NCI-H2227 treated with DMSO at 0.1 percent for 48 hours (cell line): ENCODE measurements at places on chromosomes 4 and X.

DNA sequence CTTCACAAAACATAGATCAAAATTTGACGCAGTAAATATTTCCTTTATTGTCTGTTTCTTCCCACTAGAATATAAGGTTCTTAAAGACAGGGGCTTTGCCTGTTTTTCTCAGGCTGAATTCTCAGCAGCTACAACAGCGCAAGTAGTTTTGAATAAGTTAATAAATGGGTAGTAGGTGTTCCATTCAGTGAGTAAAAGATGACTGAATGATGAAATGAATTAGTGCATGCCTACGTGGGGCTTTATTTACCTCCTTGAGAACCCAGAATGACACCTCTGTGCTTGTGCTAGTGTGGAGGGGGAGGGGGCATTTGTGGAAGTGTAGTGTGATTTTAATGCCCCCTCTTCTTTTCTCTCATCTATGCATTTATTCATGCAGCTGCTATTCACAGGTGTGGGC lies 278.9 kb downstream of the FBXW7 start:
- DNase-seq = no peak

GRCh38 chr4:138224614-138225013 lies 17.5 kb downstream of the SLC7A11 start:
- no peak for DNase-seq

DNA sequence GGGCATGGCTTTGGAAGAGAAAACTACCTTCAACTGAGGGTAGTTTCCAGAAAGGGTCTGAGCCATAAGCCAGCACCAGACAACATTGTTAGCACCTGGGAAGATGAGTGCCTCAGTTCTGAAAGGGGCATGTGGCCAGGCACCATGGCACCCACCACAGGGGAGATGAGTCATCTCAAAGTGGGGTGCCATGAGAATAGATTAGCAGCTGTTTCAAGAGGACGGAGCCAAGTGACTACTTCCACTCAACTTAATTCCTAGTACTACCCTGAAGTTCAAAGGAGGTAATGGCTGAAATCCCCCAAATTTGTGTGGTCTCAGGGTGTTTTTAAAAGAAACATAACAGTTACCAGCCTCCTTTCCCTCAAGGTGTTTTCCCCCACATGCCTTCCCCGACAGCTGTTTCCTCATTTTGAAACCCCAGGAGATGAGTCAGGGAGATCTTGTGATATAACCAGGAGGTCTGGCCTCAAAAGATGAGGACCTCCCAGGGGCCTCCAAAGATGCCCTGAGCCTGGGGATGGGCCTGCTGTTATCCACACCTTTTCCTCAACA lies 27.8 kb upstream of the FTHL17 start:
- no peak for DNase-seq

GRCh38 chr4:95141361-95141760 lies 383.6 kb downstream of the BMPR1B start:
- DNase-seq = no peak

DNA sequence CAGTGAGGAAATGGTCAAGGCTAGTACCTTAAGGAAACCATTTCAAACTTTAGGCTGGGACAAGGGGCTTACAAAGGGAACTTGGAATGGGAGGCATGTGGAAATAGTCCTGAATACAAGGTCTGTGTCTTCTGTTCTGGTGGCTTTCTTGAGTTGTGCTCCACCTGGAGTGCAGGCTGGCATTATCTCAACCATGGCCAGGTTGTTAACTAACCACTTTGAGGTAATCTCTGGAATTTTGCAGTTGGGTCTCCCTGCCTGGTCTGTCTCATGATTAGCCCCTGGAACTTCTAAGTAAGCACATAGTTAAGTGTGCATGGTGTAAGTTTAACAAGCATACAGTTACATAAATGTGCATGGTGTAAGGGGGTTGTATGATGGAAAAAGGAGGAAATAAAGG lies 77.5 kb downstream of the PCDH18 start:
- no peak for DNase-seq

- no peak for DNase-seq
Observed at GRCh38 chr4:116389139-116389538, 696.2 kb downstream of the TRAM1L1 start.

GRCh38 chr4:62822306-62822705 lies 1586.9 kb downstream of the TECRL start:
- no peak for DNase-seq

- DNase-seq = no peak
Observed at GRCh38 chr4:156953951-156954350, 17.6 kb downstream of the PDGFC start.

DNA sequence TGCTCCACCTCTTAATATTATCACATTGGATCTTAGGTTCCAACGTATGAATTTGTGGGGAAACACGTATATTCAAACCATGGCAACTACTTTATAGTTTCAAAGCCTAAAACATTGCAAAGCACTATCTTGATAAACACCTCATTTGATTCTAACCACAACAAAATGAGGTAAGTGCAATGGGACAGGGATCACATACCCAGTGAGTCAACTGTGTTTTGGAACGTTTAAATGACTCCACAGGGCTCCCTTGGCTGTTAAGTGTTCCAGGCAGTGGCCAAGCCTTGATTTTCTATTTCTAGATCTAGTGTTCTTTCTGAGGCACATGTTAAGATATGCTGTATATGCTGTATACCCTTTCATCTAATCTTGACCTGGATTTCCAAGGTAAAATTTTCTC lies 54.5 kb upstream of the C1QTNF7 start:
- DNase-seq = no peak

GRCh38 chr4:158796370-158797140 lies 27.7 kb downstream of the FNIP2 start:
- no peak for DNase-seq

DNA sequence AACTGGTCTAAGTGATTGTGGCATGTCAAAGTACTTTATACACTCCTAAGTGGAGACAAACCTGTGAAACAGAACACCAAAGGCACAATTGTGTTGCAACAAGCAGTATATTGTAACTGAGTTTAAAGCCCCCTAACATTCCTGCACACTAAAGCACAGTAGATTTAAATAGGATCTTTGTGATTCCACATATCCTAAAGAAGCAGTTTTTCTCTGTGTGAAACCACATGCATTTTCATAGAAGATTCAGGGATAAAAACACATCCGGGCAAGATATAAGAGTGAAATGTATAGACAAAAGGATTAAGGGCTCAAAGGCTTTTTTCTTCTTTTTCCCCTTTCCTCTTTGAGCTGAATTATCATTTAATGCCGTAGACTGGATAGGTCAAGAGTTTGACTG lies 82.2 kb downstream of the ANK2 start:
- no peak for DNase-seq

GRCh38 chr4:52604215-52604614 lies 54.9 kb downstream of the USP46 start:
- no peak for DNase-seq

DNA sequence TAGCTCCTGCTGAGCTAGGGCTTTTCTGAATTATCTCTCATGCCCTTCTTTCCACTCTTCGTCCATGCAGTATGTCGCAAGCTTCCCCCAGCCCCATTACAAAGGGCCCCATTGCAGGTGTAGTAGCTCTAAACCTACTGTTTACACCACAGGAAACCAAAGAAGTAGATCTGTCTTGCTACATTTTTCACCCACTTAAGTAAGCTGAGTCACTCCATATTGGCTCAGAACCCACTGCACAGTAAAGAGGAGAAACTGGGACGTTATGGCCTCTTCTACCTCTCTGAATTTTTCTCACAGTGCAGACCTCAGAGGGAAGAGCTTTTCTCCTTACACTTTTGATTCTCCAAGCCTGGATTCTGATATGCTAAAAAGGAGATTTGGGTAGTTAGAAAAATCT lies 200.2 kb downstream of the SMARCA1 start:
- DNase-seq = no peak

DNA sequence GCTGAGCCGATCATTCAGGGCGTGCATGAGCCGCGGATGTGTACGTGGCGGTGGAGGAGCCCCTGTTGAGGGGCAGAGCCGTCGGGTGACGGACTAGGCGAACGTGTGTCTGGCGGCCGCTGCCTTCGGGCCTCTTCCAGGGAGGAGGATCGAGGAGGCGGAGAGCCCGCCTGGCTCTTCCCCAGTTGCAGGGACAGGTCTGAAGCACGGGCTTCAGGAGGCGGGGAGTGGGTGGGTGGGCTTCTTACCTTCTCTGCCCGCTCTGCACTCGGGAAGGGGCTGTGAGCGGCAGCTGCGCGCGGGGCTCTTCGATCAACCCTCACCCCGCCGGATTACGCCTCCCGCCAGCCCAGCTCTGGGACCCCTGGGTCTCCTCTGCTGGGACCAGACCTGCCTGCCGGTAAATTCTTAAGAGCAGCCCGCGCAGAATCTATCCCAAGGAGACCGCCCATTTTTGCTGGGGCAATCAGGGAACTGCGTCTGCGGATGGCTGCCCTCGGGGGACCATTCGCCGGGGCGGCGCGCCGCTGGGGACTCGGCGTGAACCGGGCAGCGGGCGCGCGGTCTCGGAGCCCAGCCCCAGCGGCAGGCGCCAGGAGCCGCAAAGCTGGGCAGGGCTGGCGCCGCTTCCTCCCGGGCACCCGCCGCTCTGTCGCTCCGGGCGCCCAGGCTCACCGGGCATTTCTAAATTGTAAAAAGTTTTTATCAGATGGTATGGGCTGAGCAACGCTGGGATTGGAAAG lies 4.9 kb downstream of the PLAC8 start:
- peak; percentile 56 for DNase-seq

DNA sequence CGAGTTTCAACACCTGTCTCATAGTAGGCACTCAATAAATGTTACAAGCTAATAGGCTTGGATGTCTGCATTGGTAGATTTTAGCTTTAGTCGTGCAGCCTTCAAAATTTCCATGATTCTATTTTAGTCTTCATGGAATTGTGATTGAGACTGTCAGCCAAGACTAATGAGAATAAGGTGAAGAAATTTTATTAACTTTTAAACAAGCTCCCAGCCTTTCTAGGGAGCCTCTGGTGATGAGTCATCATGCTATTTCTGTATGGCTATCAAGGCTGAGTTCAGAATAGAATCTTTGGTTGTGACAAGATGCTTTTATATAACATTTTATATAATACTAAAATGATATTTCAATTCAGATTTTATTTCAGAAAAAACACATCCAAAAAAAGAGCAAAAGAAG lies 685.8 kb downstream of the GABRG1 start:
- no peak for DNase-seq

DNA sequence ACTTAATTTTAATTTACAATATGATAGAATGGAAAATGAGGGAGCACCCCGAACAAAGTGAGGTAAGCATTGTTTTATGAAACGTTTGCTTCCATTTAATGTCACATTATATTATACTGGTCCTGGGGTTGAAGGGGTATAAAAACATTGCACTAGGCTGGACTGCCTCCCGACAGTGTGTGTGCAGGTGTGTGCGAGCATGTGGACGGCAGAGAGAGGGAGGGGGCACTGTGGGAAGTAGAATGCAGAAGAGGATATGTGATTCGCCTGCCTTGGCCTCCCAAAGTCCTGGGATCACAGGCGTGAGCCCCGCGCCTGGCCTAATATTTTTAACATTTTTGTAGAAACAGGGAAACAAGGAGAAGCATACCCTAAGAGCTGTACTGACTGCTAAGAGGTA lies 36.0 kb downstream of the IRF2 start:
- no peak for DNase-seq

- DNase-seq = no peak
Observed at GRCh38 chr4:52253025-52253424, 201.9 kb downstream of the SPATA18 start.

GRCh38 chrX:139850968-139851367 lies 81.9 kb downstream of the ATP11C start:
- no peak for DNase-seq

GRCh38 chrX:49844611-49845010 lies 15.5 kb downstream of the PAGE4 start:
- DNase-seq = peak; percentile 77

GRCh38 chr4:186204103-186204559 lies 12.8 kb downstream of the CYP4V2 start:
- no peak for DNase-seq

GRCh38 chr4:40526741-40527140 lies 102.9 kb downstream of the RBM47 start:
- no peak for DNase-seq

DNA sequence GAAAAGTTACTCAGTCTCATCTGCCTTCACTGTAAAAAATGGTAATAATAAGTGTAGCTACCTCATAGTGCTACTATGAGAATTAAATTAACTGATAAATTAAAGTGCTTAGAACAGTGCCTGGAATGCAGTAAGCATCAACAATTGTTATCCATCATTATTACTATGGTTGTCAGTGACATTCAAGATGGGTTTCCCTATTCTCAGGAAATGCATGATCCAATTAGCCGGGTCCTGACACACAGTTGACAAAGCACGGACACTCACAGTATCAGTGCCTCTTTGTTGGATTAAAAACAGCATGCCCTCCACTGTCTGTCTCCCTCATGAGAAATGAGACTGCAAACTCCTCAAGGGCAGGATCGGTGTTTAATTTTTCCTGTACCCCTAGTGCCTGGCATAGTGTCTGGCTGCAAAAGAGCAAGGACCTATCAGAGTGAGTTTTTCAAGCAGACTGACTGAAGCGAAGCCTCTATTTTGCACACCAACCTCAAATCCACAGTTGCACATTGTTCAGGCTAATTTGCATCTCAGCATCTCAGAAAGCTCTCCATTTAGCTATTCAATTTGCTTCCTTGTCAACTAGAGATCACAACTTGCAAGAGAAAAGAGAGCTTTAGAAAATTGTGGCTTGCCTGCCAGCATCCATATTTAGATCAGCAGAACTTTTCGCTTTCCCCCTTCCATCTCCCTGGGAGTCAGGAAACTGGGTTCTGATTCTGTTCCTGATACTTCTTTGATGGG lies 122.9 kb downstream of the LDB2 start:
- DNase-seq = no peak

- DNase-seq = no peak
Observed at GRCh38 chr4:8167815-8168214, 9.2 kb upstream of the ABLIM2 start.

DNA sequence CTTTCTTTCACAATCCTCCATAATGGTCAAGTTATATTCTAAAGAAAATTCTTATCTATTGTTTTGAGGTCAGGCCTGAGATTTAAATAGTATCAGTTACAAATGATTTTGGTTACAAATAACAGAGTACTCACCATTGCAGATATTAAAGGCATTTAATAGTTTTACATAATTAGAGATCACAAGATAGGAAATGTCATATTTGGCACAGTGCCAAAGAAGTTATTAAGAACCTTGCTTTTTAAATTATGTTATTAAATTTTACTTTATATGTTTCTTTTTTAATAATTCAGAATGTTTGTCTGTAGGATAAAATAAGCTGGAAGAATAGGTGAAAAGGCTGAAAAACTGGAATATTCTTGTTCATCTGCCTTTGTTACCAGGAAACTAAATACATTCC lies 1174.7 kb downstream of the PCDH18 start:
- DNase-seq = no peak

- peak; percentile 56 for DNase-seq
Observed at GRCh38 chr4:97496298-97496873, 646.9 kb downstream of the STPG2 start.

- no peak for DNase-seq
Observed at GRCh38 chr4:134740290-134740689, 538.7 kb upstream of the PABPC4L start.
